Daoy (cell line): ENCODE measurements at places on chromosomes 6 and 20. TPM values are rescaled to one million over a fixed set of nuclear protein-coding genes. Genes with fewer than 3 reads are reported as not detected.

SAMD10 gene
- 0.86 and 1.2 TPM in 2 replicates for total RNA-seq

TGM3 gene
- 0.06 TPM in 1 of 2 replicates, not detected in the other for total RNA-seq

OR2J3 gene
- not detected in 2 replicates for total RNA-seq

CLIC1 gene
- 1,198 and 1,241 TPM in 2 replicates for total RNA-seq

FRK gene
- total RNA-seq: 0.21 and 0.57 TPM in 2 replicates

ABHD16B gene
- total RNA-seq: not detected in 2 replicates

GRCh38 chr6:41374618-41375590 lies 39.5 kb downstream of the NCR2 start:
- DNase-seq: peak; percentile 39

- DNase-seq: no peak
Measured at GRCh38 chr20:11564491-11564890, 353.2 kb upstream of the BTBD3 start.

- DNase-seq: no peak
Measured at GRCh38 chr20:48608756-48609155, 219.0 kb downstream of the PREX1 start.

DNA sequence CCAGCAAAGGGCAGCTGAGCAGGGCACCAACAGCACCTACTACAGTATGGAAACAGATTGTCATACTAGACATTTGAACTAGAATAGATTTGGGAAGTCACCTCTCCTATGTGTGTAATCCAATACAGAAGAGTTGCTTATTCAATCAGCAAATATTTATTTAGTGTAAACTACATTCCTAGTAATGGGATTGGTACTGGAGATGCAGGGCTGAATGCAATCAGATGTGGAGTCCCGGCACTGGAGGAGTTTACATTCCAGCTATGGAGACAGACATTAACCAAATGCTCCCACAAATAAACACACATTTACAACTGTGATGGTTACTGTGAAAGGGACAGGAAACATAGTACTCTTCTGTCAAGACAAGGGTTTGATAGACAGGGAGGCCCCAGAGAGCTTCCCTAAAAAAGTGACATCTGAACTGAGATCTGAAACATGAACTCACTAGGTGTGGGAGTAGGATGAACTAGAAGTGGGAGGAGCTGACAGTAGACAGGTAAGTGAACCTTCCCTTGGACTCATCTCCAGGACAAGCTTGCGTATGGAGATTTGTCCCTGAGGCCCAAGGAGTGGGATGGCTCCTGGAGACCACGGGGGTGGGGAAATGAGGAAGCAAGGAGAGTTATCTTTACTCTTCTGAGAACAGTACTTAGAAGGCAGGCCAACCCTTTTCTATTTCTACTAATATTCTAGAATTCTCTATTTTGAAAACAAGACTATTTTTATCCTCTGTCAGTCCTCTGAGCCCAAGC lies 420.5 kb downstream of the MAFB start:
- DNase-seq: no peak

GRCh38 chr6:51908243-51908642 lies 179.2 kb downstream of the PKHD1 start:
- DNase-seq: no peak

DNA sequence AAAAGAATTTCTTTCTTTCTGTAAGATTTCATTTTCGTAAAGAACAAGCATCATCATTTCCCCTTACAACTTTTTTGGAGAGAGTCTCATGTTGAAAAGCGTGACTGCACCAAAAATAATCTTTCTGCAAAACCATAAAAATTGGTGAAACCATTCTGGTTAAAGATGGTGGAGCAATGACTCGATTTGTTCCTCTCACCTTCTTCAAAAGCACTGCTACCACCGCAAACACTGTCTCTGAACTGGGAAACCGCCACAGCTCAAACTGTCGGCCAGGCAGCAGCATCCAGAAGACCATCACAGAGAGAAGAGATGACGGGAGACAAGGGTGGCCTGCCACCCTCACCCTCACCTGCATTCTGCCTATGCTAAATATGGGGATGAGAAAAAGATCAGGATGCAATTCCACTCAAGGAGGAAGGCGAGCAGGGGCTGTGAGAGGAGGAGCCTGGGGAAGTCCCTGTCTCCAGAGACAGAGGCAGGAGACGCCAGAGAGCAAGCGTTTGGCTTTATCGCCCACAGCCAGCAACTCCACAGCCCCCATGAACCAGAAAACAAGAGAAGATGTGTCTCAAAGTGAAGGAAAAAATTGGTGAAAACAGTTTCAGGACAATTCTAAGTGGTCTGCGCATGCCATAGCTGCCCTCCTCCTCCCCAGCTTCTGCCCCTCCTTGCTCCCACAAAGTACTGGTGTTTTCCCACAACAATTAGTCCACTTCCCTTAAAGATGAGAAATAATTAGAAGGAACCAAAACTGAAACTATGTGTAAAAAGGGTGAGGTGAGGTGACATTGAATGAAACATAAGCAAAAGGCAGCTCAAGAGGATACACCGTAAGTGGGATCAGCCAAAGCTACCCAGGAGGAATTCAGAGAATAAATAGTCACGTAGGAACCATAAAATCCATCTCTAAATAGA lies 255.5 kb downstream of the KIF16B start:
- no peak for DNase-seq

GRCh38 chr6:85068221-85068620 lies 303.8 kb upstream of the TBX18 start:
- DNase-seq: no peak

DNA sequence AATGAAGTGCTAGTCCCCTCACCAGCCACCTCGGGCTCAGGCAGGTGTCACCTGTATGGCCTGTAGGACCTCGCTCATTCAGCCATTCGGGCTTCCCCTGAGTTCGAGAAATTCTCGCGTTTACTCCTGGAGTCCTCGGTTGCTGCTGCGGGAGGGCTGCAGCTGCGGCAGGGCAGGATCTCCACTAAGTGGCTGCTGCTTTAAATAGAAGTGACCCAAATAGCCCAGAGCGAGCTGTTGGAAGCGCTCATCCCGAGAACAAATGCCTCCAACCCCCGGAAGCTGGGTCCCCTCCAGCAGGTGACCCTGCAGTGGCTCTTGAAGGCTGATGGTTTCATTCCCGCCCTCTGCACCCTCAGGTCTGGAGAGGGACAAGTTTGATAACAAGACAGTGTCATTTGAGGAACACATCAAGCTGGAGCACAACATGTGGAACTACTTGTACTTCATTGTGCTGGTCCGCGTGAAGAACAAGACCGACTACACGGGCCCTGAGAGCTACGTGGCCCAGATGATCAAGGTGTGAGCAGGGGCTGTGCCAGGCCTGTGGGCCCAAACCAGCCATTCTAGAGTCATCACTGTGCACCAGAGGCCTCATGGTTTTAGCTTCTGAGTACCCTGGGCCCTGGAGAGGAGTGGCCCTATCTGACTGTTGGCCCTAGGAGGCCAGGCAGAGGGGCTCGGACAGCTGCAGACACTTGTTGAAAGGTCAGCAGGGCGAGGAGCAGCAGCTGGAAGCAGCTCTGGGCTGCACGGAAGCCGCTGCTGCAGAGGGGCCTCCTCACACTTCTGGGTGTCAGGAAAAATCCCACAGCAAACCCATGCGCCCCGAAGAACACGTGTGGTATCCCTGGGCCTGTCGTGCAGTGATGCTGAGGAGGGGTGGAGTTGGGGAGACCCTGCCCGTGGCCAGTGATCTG lies 18.1 kb downstream of the UQCC2 start:
- DNase-seq: no peak

GRCh38 chr20:56750430-56750829 lies 121.3 kb downstream of the TFAP2C start:
- no peak for DNase-seq

DNA sequence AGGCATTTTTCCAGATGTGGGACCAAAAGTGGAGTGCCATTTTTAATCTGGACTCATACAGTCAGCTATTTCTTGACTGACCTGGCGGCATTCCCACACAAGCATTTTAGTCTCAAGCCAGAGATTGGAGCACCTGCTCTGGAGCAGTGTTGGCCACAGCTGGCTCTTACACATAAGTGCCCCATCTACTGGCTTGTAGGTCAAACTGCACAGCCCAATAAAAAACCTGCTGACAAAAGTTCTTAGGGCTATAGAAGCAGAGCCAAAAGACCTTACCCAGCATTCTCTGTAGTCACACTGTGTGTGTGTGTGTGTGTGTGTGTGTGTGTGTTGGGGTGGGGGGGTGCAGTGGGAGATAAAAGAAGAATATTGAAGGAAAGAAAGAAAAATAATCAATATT lies 38.6 kb upstream of the SENP6 start:
- peak; percentile 23 for DNase-seq

- no peak for DNase-seq
Measured at GRCh38 chr6:29491574-29491973, 3.8 kb upstream of the MAS1L start.

DNA sequence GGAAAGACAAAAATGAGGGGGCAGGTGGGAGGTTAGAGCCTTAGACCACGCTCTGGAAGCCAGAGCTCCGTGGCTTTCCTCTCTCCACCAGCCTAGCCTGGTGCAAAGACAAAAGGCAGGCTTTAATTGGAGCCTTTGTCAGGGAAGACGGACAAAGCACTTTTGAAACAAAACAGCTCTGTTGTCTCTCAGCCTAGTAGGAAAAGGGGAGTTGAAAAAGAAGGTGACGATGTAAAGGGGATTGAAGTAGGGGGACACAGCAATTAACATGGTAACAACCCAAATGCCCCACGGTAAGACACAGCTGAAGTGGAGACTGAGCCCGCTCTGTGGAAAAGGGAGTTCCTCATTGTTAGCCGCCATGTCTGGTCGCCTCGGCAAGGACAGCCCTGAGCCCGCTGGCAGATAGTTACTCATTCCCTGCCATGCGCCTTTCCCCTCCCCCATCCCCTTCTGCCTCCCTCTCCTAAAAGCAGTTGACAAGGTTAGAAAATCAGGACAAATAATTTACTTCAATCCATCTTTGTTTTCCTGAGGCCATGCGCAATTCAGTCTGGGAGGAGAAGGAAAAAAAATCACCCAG lies 93.0 kb downstream of the TCP11 start:
- DNase-seq: no peak

- no peak for DNase-seq
Measured at GRCh38 chr6:131931063-131931750, 20.0 kb downstream of the CCN2 start.

GRCh38 chr6:22082218-22082617 lies 214.6 kb downstream of the PRL start:
- no peak for DNase-seq

DNA sequence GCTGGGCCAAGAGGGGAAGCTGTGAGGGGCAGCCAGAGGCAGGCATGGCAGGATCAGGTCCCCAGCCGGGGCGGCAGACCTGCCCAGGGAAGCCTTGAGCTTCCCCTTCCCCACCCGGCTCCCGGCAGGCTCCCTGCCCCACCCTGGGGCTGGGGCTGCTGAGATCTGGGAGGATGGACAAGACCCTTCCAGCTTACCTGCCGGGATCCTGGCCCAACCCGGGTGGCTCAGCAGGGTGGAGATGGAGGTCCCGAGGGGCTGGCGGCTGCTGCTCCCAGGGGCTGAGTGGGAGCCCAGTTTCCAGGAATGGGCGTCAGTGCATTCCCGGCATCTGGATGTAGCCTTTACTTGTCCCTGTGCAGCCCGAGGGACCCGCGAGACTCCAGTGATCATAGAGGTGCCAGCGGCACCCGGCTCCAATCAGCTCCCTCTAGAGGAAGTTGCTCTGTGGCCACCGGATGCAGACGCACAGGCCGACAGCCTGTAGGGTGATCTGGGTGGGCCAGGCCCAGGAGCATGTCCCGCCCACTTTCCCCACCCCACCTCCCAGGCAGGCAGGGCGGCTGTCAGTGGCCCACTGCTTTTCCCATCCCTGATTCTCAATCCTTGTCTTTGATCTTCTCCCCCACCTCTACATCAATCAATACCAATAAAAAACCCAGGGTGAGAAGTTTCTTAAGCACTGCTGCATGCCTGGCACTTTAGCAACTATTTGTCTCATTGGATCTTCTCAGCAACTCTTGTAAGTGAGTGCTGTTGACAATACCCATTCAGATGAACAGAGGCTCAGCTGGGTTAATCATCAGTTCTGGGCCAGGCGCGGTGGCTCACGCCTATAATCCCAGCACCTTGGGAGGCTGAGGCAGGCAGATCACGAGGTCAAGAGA lies at the start of gene BAK1:
TSS of gene BAK1 (minus strand) at position 449 of the 887 bp plus-strand sequence. CDS start 2,672 bp downstream, outside the sequence.
- peak; percentile 96 for DNase-seq

GRCh38 chr6:169785566-169785965 lies 34.1 kb downstream of the ERMARD start:
- no peak for DNase-seq

DNA sequence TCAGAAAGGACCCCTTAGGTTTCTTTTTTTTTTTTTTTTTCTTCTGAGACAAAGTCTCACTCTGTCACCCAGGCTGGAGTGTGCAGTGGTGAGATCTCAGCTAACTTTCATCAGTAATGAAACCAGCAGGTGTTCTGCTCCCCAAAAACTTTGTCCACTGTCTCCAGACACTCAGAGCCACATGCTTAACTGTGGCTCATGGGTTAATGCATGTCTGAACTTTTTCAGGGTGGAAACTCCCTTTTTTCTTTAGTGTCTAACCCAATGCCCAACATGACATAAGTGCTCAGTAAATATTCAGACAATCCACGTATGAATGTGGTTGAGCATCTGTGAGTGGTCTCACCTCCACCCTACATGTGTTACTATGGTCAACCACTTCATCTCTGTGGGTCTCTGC lies 45.4 kb downstream of the MYB start:
- no peak for DNase-seq

DNA sequence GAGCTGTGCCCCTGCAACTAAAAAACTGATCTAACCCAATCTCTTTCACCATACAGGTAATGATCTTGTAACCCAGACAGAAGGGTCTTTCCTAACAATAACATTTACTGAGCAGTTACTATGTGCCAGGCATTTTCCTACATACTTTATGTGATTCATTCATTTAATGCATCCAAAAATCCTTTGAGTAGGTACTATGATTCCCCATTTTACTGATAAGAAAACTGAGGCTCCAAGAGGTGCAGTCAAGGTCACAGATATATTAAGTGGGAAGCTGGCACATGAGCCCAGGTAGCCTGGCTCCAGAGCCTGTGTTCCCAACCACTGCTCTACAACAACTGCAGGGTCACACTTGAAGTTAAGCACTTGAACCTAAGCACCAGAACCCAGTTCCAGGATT lies 87.6 kb downstream of the NCR2 start:
- no peak for DNase-seq

DNA sequence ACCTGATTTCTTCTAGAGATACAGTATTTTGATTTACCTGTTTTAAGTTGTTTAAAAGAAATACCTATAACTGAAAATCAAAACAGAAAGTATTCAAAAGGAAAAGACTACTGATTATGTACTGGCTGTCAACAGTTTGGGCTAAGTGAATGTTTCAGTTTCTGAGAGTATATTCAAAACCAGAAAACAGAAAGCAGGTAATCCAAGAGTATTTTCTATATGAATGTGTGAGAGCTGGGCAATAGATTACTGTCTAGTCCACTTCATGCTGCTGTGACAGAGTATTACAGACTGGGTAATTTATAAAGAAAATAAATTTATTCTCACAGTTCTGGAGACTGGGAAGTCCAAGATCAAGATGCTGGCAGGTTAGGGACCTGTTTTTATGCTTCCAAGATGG lies 261.0 kb downstream of the ARHGAP18 start:
- DNase-seq: no peak

DNA sequence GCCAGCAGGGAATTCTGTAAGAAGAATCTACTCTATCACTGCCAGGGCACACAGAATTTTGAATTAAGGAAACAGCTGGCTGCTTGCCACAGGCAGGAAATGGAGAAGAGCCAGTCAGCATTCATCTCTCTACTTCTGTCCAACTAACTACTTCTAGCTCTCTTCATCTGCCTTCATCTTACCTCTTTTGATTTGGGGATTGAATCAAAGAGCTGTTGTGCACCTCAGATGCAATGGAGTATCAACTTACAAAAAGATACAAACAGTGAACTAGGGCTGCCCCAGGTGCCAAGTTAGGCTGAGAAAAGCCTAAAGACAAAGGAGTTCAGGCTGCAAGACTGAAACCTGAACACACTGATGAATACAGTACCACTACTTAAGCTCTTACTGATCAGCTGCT lies 82.0 kb downstream of the PTPRK start:
- peak; percentile 10 for DNase-seq

- no peak for DNase-seq
Measured at GRCh38 chr6:169937389-169938261, 186.2 kb downstream of the ERMARD start.
